ENCODE measurements at places on chromosomes 5 and 9.

DNA sequence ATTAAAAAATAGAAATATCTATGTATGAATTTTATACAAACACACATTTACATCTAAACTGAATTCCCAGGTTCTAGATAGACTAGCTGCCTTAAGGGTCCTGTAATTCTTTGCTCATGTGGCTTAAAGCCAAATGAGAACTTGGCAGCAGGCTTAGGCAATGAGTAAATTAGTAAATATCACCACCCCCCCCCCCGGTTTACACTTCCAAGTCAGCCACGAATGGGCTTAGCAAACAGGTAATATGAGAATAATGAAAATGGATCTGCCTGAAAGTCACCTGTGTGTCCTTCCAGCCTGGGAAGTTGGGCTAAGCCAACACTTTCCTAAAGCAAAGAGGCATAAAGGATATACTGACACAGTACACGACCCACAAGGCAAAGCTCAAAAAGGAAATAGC is 108.6 kb downstream of the KLHL3 start:
- no peak for DNase-seq

GRCh38 chr5:23631302-23632045 is 124.1 kb downstream of the PRDM9 start:
- no peak for DNase-seq

GRCh38 chr5:172854451-172854871 is 20.4 kb downstream of the ERGIC1 start:
- no peak for DNase-seq

DNA sequence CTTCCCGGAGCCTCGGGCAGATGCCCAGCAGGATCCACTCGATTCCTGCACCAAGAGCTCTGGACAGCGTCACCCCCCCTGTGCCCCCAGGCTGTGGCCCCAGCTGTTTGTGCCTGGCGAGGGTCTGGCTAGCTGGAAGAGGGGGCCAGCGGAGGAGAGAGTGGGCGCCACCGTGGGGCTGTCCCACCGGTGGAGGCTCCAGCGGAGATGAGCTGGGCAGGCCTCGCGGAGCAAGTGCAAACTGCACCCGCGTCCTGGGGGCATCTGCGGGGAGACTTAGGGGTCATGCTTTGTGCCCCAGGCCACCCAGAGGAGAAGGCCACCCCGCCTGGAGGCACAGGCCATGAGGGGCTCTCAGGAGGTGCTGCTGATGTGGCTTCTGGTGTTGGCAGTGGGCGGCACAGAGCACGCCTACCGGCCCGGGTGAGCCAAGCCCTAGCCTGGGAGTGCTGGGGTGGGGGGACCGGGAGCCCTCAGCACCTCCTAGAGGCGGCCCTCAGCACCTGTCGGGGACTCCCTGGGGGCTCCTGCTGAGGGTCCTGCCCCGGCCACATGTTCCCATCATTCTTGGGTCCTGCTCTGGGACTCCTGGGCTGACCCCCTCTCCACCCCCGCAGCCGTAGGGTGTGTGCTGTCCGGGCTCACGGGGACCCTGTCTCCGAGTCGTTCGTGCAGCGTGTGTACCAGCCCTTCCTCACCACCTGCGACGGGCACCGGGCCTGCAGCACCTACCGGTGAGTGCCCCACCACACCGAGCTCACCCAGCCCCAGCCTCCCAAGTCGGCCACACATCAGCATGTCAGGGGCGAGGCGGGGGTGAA is 5.4 kb downstream of the EGFL7 start:
- no peak for DNase-seq

DNA sequence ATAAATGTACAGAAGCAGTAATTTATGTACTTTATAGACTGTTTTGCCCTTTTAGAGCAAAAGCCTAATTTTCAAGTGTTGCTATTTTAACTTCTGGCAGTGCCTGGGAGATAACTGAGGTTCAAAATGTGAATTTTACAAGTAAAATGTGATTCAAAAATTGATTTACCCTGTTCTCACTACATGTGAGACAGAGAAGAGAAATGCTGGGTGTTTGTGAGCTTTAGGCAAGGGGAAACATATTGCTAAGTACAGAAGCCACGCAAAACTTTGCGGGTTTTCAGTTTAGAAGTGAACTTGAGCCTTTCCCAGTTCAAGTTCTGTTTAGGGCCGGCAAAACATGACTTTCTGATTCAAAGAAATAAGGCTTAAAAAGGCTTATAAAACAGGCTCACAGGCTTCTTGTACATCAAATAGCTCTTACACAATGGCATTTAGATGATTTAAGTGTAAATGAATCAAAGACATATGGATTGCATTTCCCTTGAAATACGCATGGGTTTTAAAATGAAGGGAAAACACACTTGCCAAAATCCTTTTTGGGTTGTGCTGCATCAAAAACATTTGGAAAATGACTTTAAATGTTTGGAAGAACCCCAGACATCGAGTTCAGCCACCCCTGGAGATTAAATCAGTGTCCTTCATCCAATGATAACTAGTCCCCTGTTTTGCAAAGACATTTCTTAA is 370.8 kb upstream of the MEF2C start:
- no peak for DNase-seq

Measured in activated T-helper 1 cell treated with anti-CD3 and anti-CD28 coated beads, Interleukin-2, amount 50 U/mL, for 16 hours (primary cell).